ENCODE measurements at places on chromosomes 2 and 18. TPM values are rescaled to one million over a fixed set of nuclear protein-coding genes. Genes with fewer than 3 reads are reported as not detected.
A peak's percentile ranks its signal among the peaks of the same experiment; 100 is the strongest.

MYOM1 gene
- total RNA-seq, result 245 TPM

B4GALT6 gene
- total RNA-seq, result 0.85 TPM

- no peak for DNase-seq
These were observed 54.8 kb downstream of the CRACDL start for GRCh38 chr2:98881153-98881650.

DNA sequence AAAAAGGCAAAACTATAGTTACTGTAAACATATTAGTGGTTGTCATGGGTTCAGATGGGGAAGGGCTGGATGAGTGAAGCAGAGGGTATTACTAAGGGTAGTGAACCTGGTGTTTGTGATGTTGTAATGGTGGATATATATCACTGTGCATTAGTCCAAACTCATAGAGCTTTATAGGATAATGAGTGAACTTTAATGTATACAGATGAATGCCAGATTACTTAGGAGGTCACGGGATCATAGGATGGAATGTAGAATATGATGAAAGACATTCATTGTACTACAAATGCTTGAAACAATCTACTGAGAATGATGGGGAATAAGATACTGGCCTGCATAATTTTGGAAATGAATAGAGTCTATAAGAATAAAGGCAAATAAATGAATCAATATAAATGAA, 226.7 kb upstream of the ZNF804A start:
- no peak for DNase-seq

DNA sequence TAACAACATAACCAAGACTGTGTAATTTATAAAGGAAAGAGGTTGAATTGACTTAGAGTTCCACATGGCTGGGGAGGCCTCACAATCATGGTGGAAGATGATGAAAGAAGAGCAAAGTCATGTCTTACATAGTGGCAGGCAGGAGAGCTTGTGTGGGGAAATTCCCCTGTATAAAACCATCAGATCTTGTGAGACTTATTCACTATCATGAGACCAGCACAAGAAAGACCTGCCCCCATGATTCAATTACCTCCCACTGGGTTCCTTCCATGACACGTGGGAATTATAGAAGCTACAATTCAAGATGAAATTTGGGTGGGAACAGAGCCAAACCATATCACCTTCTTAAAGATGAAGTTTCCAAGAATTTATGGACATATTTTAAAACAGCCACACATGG, 2.5 kb upstream of the IL36RN start:
- DNase-seq, result no peak

GRCh38 chr2:72949045-72949444, 31.7 kb downstream of the EMX1 start:
- no peak for DNase-seq

DNA sequence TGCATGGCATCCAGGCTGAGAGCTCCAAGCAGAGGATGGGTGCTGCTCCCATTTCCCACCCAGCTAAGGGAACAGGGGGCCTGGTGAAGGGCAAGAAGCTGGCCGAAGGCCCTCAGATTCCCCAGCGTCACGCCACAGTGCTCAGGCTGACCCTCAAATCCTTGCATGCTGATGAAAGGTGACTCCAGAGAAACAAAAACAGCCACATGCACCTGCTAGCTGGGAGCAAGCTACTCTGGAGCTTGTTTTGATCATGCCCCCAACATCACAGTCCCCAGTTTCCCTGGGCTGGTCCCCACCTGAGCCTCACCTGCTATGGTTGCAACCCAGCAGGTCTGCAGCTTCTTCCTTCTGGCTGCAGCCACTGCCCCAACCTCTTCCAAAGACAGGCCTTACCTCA, 13.3 kb downstream of the RAB11FIP5 start:
- no peak for DNase-seq

GRCh38 chr2:47057687-47058002, 97.5 kb downstream of the STPG4 start:
- no peak for DNase-seq

DNA sequence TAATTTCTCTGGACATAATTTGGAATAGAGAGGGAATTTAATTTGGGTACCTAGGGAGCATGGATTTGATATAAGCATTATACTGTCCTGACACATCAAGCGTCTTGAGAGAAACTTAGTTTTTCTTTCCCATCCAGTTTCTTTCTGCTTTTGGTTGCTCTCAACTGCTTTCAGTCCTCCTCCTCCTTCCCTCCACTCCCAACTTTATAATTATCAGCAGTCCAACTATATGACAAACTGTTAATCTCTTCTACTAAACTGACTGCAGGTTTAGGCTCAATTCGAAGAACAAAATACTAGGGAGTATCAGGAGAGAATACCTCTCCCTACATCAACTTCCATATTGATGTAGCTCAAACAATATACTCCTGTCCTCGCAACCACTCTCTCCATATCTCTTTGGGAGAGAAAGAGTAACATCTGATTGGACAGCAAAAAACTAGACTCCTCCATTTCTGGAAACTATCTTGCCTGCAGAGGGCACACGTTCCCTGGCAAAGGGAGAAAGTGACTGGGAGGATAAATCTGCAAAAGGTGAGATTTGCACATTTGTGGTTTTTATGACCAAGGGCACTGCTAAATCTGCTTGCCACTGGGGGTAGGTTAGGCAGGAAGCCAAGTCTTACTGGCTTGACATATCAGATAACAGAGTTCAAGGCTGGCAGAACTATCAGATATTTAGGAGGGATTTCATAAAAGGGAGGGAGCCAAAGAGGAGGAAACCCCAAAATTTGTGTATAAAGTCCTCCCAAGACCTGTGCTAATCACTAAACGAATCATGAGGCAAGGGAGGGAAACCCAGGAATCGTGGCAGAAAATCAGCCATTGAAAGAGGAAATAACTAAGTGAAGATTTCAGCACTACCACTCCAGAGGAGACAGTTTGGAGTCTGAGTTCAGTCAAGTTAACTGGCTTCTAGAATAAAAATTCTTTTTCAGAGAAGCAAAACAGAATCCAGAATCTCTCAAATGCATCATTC, 40.0 kb downstream of the ICA1L start:
- DNase-seq, result no peak

DNA sequence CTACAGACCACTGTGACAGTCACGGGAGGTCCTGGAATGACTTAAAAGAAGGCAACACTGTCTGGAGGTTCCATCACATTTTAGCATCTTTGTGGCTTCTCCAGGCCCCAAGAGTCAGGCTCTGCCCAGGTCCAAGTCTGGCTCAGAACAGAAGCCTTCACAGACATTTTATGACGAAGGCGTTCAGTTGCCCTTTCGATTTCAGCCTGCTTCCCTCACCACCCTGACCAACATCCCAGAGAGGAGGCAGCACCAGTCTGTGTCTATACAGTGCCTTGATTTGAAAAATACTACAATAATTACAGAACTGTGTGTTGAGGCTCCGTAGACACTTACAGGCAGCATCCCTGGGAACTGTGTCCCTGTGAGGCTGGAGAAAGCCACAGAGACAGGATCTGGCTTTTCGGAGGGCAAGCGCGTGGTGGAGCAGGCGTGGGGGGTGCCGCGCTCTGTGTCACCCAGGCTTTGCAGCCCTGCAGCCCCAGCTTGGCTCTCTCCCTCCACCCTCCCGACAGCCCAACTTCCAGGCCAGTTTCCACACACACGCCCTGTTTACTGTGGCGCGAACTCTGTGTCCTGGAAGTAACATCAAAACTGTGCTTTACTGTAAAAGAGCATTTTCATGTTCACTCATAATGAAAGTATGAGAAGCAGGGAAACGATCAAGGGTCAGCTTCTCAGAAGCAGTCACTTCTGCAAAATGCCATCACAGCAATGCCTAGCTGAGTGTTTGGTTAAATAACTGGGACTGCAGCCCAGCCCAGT, 153.5 kb upstream of the ALKAL2 start:
- no peak for DNase-seq

GRCh38 chr2:53210538-53210937, 557.1 kb upstream of the CHAC2 start:
- no peak for DNase-seq

KCNG2 gene
- total RNA-seq, result not detected

- no peak for DNase-seq
These were observed 382.6 kb upstream of the ZNF804A start for GRCh38 chr2:184215745-184216144.

GRCh38 chr2:144516981-144517865, 2.7 kb downstream of the ZEB2 start:
- peak; percentile 65 for DNase-seq

TGFA gene
- not detected for total RNA-seq

DNA sequence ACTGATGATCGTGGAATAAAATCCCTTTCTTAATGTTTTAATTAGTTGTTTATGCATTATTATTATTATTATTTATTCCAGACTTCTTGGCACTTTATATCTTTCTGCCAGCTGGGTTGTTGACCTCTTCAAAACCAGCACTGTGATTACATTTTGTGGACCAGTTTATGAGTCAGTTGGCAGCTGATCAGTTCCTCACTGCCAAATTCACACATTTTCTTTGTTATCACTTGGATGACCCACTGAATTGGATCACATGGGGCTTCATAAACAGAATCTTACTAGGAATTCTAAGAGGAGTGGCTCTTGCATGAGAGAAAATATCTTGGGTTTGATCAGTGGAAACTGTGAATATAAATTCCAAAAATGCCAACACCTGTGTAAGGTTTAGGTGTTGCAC, 321.8 kb upstream of the SPRED2 start:
- no peak for DNase-seq

Measured in gastrocnemius medialis (tissue), 4 donors.